ENCODE measurements at places on chromosomes 2 and 18. TPM values are rescaled to one million over a fixed set of nuclear protein-coding genes. Genes with fewer than 3 reads are reported as not detected.

ALPP gene
- total RNA-seq, result not detected

FAHD2A gene
- 22.7 TPM for total RNA-seq

EEF1B2 gene
- total RNA-seq, result 720 TPM

FRZB gene
- 0.17 TPM for total RNA-seq

BOLL gene
- not detected for total RNA-seq

C2orf78 gene
- total RNA-seq, result not detected

MDH1B gene
- 3.2 TPM for total RNA-seq

DNAJC5G gene
- not detected for total RNA-seq

LYPD6B gene
- 0.32 TPM for total RNA-seq

CCDC88A gene
- total RNA-seq, result 32.9 TPM

Measured in bronchial smooth muscle cell (primary cell).